ENCODE measurements at places on chromosomes 5 and 9.

GRCh38 chr5:102589661-102590060 lies 90.9 kb upstream of the SLCO6A1 start:
- DNase-seq = no peak

DNA sequence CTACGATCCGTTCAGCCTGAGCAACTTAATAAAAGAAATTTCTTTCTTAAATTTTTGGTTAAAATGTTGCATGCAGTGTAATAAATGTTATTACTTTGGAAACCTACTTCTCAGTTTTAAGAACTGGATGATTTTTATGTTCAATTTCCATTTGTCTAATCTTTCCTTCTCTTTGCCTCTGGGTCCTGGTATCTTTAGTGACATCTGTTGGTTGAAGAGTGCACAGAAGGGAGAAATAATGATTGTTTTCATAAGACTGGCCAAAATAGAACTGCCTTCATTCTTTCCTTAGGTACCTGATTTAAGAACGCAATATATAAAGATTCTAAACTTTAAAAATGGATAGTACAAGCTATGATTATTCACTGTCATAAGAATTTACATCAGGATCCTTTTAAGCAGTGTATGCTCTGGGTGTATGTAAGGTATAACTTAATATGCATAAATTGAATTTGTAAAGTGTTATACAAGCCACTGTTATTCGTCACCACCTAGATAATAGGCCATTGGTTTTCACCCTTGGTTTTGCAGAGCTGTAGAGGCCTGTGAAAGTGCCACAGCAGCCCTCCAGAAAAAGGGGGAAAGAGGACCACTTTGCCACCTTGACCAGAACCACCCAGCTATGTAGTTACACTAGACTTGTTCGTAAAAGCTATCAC lies 82.8 kb upstream of the TLX3 start:
- no peak for DNase-seq

- DNase-seq = no peak
Measured at GRCh38 chr9:72363236-72363635, 1.8 kb downstream of the ZFAND5 start.

- DNase-seq = no peak
Measured at GRCh38 chr5:174402222-174402812, 322.1 kb upstream of the MSX2 start.

DNA sequence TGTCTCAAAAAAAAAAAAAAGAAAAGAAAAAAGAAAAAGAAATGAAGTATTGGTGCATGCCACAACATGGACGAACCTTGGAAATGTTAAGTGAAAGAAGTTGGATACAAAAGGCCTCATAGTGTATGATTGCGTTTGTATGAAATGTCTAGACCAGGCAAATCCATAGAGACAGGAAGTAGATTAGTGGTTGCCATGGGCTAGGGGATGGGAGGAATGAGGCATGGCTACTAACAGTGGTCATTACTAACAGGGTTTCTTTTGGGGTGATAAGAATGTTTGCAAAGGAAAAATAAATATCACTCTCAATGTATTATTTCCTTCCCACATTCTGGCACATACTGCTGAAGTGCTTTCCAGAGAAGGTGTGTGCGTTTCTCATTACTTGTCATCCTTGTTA lies 44.1 kb downstream of the UGCG start:
- peak; percentile 48 for DNase-seq

- no peak for DNase-seq
Measured at GRCh38 chr9:130946766-130947617, 7.9 kb upstream of the FIBCD1 start.

- DNase-seq = peak; percentile 91
Measured at GRCh38 chr5:141564216-141564692, 54.5 kb downstream of the DIAPH1 start.

- DNase-seq = no peak
Measured at GRCh38 chr5:22998774-22999173, 145.6 kb upstream of the CDH12 start.

Data from EL (cell line).